ENCODE measurements at places on chromosomes 16 and 17. TPM values are rescaled to one million over a fixed set of nuclear protein-coding genes. Genes with fewer than 3 reads are reported as not detected.

DNA sequence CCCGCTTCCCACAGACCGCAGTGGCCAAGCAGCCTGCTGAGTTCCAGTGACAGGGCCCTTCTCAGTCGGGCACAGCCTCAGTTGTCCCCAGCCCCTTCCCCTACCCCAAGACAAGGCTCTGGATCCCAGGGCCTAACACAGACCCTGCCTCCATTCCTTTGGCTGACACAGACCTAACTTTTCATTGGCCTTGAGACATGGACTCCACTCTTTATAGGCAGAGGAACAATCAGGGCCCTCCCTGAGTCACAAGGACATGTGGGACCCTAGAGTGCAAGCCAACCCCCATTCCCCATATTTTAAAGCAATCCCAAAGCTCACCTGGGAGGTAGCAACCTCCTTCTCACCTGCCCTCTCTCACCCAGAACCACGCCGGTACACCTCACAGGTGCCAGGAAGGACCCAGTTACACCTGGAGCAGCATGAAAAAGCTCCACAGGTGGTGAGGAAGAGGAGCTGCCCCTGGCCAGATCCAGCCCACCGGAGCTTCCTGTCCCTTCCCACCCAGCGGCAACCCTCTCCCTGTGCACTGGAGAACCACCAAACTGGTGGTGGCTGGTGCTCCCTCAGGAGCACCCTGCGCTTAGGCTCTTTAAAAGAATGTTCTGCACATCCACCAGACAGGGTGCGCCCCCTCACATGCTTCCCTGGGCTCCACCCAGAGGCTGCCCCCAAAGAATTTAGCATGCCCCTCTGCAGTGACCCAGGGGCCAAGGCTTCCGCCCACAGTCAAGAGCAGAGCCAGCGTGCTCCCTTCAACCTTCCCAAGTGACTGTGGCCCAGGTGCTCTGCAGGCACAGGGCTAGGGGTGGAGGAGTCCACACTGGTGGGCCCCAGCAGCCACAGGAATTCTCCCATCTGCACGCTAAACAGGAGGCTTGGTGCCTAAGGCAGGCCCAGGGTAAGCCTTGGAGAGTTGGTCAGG is 3.4 kb downstream of the MNT start:
- H3K27me3 ChIP-seq: no peaks in the 10 kb centered on the region
- DNase-seq: no peak
- peaks cover 48% of the 10 kb centered on the region for H3K4me1 ChIP-seq
- peak overlapping the region; percentile 64 for H3K4me3 ChIP-seq
- H3K36me3 ChIP-seq: no peaks in the 10 kb centered on the region

Gene DRC3
- 2.1 TPM for total RNA-seq

Gene ENPP7
- total RNA-seq: not detected

GRCh38 chr17:31858642-31859486 is at the start of gene COPRS:
Gene COPRS, minus strand, starts transcription at chr17:31859244. Its CDS starts 45 bp downstream, at chr17:31859199.
- H3K27ac ChIP-seq: peak within 1 kb of the TSS; percentile 55
- H3K27me3 ChIP-seq: no peaks in the 10 kb centered on the region
- peak; percentile 95 for DNase-seq
- H3K36me3 ChIP-seq: peaks cover 11% of the 10 kb centered on the region

DNA sequence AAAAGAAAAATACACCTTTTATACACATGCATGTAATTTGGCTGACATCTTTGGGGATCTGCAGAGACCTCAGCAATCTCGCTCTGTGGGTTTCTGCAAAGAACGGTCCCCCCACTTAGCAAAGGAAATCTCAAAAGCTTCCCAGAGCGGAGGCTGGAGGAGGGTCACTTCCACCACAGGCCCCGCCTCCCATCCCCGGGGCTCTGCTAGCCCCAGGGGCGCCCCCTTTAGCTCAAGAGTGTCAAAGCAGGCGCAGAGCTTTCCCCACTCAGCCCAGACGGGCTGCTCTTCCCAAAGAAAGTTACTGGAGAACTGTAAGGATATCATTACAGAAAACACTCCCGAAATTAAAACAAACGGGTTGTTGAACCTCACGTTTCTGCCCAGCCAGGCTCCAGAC is 11.4 kb downstream of the SLC13A5 start:
- H3K27me3 ChIP-seq: peaks cover 8% of the 10 kb centered on the region
- H3K4me1 ChIP-seq: no peaks in the 10 kb centered on the region
- H3K4me3 ChIP-seq: no peak overlapping the region
- no peak for DNase-seq
- no peaks in the 10 kb centered on the region for H3K36me3 ChIP-seq

Measured in osteocyte (in vitro differentiated cells).